ENCODE measurements at places on chromosomes 2 and 18.

DNA sequence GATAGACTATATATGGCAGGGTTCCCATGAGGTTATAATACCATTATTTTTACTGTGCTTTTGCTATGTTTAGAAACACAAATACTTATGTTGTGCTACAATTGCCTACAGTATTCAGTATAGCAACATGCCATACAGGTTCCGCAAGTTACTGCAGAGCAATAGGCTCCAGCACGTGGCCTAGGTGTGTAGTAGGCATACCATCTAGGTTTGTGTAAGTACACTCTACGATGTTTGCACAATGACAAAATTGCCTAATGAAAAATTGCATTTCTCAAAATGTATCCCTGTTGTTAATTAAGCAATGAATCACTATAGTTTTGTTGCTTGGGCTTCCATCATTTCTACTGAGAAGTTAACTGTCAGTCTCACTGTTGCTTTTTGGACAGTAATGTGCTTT lies 9.8 kb downstream of the CD302 start:
- no peak for DNase-seq

DNA sequence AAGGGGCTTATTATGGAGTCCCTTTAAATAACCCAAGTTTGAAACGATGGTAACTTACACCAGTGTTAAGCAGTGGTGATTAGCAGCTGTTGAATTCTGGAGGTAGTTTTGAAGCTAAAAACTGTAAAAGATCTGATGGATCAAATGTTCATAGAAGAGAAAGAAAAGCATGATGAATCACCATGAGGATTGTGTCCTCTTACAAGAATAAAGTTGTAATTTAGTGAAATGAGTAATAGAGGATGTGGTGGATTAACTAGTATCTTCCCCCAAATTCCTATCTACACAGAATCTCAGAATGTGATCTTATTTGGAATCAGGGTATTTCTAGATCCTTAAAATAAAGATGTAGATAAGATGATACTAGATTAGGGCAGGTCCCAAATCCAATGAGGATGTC lies 1138.2 kb upstream of the TMEFF2 start:
- no peak for DNase-seq

- no peak for DNase-seq
These were observed 74.4 kb downstream of the ANTXR1 start for GRCh38 chr2:69087211-69087911.

- no peak for DNase-seq
These were observed 258.5 kb downstream of the TWIST2 start for GRCh38 chr2:239106314-239106908.

GRCh38 chr2:235551965-235552364 lies 58.1 kb downstream of the AGAP1 start:
- DNase-seq = no peak

GRCh38 chr2:10089565-10090190 lies 9.5 kb upstream of the CYS1 start:
- no peak for DNase-seq

GRCh38 chr2:123073371-123073770 lies 951.7 kb upstream of the CNTNAP5 start:
- no peak for DNase-seq

DNA sequence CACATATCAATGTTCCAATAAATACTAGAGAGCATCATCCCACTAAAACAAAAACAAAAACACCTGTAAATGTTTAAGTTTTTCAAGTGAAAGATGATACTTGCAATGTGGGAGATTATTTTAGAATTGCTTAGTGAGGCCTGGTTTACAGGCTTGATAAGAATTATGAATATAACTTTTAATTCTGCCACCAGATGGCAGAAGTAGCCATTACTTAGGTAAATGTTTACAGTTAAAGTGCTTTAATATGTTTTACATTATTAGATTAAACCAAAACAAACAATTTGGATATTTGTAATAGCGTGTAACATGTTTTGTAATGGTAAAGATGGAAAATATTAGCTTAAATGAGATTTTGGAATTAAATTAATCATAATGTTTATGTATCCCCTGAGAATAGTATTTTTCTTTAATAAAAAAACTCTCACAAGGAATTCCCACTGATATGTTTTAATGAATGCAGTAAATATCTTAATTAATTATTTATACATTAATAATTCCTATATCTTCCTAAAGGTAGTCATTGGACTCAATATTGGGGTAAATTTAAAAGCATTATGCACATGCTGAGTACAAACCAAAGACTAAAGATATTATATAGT lies 522.0 kb downstream of the SPAG16 start:
- DNase-seq = no peak

GRCh38 chr18:34741401-34741800 lies 31.3 kb downstream of the DTNA start:
- DNase-seq = no peak

GRCh38 chr2:242015108-242016065 lies 145.9 kb downstream of the RTP5 start:
- DNase-seq = no peak

- no peak for DNase-seq
These were observed 343.9 kb upstream of the CHST9 start for GRCh38 chr18:27528925-27529521.

GRCh38 chr2:214401580-214401979 lies 9.3 kb upstream of the VWC2L start:
- no peak for DNase-seq

DNA sequence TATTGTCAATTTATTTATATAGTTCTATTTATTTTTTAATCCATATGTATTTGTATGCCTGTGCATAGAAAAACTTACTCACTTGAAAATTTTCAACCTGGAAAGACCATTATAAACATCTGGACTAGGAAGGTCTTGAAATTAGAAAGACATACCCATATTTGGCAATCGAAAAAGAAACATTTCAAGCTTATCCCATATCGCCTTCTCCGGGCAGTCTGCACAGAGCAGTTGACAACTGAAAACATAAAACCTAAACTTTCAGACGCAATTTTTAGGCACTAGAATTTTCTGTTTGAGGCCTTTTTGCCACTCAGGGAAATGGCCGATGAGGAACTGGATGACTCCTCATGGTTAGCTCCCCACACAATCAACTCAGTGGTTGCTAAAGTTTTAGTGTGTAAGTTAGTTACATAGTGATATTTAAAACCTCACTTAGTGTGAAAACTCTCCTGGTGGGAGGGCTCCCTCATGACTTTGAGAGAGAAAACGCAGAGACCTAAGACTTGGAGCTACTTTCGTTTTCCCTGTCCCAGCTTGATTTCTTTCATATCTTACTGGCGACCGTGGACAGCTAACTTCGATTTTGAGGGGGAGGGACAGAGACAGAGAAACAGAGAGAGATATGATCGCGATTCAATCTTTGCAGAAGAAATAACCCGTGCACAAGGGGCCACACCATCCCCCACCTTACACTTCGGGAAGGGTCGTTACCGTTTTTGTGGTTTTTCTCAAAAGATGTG lies 3.2 kb upstream of the HOXD12 start:
- DNase-seq = no peak

- no peak for DNase-seq
These were observed 4.9 kb downstream of the ATP5MC3 start for GRCh38 chr2:175176624-175177023.

DNA sequence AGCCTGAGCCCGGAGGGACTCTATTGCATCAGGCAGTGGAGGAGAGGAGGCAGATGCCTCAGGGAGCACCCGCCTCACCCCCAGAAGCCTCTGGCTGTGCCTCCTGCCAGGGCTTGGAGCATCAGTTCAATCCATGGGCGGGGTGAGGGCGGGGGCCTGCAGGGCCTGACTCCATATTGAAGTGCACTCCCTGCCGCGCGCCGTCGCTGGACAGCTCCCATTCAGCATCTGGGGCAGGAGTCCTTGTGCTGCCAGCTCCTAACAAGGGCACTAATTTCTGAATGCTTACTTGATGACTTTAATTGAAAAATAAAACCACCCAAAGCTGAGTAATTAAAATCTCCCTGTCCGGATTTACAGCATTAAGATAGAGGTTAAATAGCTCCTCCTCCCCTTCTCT lies 23.8 kb downstream of the C1QL2 start:
- no peak for DNase-seq

GRCh38 chr2:202116691-202117090 lies 43.6 kb downstream of the KIAA2012 start:
- no peak for DNase-seq

- no peak for DNase-seq
These were observed 349.0 kb downstream of the TXNL1 start for GRCh38 chr18:56289381-56289780.

DNA sequence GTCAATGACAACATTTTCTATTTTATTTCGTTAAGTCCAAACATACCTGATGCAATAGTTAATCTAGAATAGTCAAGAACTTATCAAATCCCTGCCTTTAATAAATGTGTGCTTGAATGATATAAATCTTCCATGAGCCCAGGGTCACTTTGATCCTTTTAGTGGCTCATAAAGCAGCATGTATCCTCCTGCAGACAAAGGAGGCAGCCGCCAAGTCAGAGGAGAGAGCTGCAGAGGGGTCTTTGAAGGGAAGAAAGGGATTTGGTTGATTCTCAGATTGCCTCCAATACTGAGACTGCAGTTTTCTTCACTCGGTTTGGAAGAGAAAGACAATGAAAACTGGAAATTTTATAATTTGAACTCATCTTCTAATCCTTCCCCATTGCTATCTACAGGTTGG lies 378.4 kb upstream of the PIK3C3 start:
- DNase-seq = no peak

DNA sequence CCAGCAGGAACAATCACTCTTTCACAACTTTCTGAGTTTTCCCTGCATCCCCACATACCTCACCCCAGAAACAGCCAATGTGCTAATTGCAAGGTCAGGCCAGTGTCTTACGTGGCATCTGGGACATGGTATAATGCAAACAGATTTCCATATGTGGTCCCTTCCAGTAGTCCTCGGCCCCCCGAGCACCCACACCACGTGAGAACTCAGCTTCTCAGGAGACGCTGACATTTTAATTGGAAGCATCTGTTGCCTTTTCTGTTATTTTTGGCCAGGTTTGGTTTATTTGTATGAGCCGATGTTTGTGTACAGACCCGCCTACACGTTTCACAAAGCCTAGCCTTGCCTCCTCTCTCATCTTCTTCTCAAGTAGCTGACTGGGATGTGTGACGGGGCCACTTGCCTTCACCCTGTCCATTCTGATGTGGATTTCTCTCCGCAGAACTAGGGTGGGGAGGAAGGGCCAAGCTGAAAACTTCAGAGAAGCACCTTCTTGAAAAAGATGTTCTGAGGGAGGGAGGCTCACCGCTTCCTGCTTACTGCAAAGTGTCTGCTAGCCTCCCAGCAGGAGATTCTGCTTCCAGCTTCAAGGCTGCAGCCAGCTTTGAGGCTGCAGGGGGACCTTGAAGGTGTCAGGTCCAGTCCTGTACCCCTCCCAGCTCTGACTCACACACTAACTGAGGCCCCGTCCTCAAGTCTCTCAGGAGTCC lies 109.6 kb upstream of the SLC14A2 start:
- no peak for DNase-seq

DNA sequence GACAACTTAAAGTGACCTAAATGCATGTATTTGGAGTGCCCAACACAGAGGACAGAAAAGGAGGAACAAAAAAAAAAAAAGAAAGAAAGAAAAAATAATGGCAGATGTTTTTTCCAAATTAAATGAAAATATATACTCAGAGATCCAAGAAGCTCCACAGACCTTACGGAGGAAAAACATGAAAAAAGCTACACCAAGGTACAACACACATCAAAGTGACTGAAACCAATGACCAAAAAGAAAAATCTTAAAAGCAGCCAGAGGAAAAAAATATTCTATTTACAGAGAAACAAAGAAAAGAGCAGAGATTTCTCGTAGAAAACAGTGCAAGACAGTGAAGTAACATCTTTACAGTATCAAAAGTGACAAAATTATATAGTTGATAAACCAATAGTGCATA lies 5.1 kb downstream of the FANCL start:
- DNase-seq = no peak

DNA sequence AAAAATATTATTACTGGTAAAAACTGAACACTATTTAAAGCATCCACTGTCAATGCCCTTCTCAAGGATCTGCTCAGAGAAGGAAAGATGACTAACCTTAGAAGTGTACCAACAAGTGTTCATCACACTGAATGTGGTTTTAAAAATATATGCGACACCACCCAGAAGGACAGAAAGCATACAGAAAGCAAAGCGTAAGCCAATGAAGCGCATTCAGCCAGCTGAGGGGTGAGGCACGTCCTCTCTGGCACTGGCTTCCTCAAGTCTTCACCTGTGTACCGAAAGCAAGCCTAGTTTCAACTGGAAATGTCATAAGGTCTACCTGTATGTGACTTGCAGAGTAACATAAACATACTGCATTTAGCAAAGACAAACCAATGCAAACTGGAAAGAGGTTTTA lies 88.8 kb downstream of the PSMG2 start:
- no peak for DNase-seq

GRCh38 chr2:45941531-45942236 lies 290.2 kb downstream of the PRKCE start:
- DNase-seq = no peak

GRCh38 chr2:41933585-41934320 lies 114.1 kb upstream of the PKDCC start:
- DNase-seq = no peak

- DNase-seq = no peak
These were observed 69.3 kb downstream of the TTC27 start for GRCh38 chr2:32697156-32697555.

DNA sequence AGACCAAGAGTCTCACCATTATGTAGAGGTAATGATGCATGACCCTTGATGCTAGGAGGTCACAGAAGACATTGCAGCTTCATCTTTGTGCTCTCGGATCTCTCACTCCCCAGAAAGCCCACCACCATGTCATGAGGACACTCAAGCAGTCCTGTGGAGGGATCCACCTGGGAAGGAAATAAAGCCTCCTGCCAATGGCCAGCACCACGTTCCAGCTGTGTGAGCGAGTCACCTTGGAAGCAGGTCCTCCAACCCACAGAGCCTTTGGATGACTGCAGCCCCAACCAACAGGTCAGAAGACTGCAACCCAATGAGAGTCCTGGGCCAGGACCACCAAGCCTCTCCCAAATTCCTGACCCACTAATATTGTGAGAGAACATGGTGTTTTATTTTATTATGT lies 38.4 kb downstream of the CYP26B1 start:
- no peak for DNase-seq

GRCh38 chr2:177806025-177806424 lies 266.6 kb downstream of the PDE11A start:
- no peak for DNase-seq

All from stimulated activated naive CD4-positive, alpha-beta T cell treated with Interleukin-2 at 50 U/mL for 16 hours (primary cell).